Cardiac fibroblast (primary cell): ENCODE measurements at places on chromosomes 6 and 20.

GRCh38 chr20:64062596-64063388 lies at the start of gene TCEA2:
TSS of gene TCEA2 (plus strand) at chr20:64063198. CDS start at chr20:64063313, 115 bp downstream.
- peak; percentile 96 for DNase-seq

GRCh38 chr20:34829191-34829590 lies 3.7 kb upstream of the NCOA6 start:
- no peak for DNase-seq

DNA sequence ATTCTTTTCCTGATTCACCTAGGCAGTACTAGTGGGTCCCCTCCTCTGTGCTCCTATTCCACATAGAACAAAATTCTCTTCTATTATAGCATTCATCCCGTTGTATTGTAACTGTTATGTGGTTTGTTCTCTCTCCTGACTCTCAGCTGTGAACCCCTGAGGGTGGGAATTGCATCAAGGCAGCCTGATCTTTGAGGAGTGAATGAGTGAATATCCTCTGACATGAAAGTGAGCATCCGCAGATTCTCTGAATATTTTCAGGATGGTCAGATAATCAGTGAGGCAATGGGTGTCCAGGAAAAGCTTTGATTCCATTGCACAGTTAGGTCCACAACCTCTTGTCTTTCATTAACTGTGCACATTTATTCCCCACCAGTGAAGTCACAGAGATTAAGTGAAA lies 67.6 kb upstream of the SLC22A23 start:
- no peak for DNase-seq

DNA sequence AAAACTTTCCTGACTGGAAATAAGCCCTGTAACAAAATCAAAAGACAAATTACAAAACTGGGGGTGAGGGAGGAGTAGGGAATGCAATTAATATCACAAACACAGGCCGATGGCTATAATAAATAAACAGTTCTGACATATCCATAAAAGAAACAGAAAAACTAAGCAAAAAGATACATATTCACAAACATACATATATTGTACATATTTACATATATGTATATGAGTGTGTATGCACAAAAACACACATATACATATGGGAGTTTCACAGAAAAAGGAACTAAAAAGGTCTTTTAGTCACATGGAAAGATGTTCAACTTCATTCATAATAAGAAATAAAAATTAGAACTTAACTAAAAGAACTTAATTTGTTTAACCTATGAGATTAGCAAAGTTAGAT lies 292.7 kb downstream of the TFAP2A start:
- no peak for DNase-seq

- no peak for DNase-seq
Observed at GRCh38 chr6:151671195-151671594, 136.3 kb upstream of the ESR1 start.

- DNase-seq, result no peak
Observed at GRCh38 chr6:109770779-109771178, 79.7 kb downstream of the FIG4 start.

GRCh38 chr20:20806121-20807095 lies 94.0 kb upstream of the RALGAPA2 start:
- no peak for DNase-seq

DNA sequence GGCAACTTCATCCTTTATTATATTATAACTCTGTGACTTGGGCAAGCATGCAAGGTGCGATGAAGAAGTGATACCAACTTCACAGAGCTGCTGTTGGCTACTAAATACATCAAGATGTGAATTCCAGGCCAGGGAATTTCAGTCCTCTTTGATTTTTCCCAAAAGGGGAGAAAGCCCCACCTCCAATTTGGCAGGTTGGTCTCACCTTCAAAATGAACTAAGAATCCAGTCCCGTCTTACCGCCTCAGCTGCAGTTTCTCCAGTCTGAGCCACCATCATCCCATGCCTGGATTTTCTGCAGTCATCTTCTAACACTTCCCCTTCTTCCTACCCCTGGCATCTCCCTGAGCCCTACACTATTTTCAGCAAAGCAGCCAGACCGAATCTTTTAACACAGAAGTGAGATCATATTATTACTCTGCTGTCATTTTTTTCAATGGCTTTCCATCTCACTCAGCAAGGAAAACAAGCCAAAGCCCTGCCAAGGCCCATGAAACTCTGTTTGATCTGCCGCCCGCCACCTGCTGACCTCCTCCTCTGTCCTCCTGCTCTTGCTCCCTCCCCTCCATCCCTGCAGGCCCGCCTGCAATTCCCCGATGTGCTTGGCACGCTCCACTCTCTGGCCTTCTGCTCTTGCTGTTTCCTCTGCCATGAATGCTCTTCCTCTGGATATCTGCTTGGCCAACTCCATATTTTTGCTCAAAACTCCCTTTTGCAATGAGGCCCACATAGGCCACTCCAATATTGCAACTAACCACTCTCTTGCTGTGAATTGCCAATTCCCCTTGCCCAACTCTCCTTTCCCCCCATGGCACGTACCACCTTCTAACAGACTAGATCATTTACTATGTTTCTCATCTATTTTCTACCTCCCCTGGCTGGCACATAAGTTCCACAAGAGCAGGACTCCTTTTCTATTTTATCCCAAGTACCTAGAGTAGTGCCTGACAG lies 46.0 kb upstream of the TAGAP start:
- DNase-seq, result no peak

GRCh38 chr6:13357551-13358075 lies 29.3 kb upstream of the TBC1D7 start:
- peak; percentile 57 for DNase-seq
